ENCODE measurements at places on chromosomes 12 and 14.

- no peak for DNase-seq
These were observed 31.6 kb downstream of the FAM222A start for GRCh38 chr12:109744986-109745942.

DNA sequence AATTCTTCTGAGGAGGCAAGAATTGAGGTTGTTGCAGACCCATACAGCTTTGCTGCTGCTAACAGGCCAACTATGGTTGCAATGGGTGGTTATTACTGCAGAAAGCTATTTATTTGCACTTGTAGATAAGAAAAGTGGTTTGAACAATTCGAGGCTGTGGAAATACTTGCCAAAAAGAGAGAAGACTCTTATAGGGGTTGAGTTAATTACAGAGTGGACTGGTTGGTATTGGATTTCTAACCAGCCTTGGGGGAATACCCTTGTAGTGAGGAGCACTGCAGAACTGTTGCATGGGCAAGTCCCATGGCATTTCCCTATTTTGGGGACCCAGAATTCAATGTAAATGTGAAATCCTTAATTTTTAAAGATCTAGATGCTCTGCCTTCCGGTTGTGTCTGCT is 120.5 kb downstream of the KCNMB4 start:
- DNase-seq: no peak

DNA sequence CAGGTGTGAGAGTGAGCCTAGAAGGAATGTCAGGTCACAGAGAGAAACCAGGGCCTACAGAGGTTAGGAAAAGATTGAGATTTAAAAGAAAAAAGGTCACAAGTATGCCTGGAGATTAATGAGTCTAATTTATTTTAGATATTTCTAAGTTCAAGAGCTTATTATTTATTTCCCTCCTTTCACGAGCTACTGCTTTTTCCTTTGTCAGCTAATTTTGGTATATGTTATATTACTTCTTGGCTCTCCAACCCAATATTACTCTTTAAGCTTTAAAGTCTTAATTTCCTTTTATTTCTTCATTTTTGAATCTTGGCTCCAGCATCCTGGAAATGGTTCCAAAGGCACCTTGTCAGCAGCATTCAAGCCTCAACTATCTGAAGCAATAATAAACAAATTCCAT is 109.5 kb upstream of the MIS18BP1 start:
- DNase-seq: no peak

DNA sequence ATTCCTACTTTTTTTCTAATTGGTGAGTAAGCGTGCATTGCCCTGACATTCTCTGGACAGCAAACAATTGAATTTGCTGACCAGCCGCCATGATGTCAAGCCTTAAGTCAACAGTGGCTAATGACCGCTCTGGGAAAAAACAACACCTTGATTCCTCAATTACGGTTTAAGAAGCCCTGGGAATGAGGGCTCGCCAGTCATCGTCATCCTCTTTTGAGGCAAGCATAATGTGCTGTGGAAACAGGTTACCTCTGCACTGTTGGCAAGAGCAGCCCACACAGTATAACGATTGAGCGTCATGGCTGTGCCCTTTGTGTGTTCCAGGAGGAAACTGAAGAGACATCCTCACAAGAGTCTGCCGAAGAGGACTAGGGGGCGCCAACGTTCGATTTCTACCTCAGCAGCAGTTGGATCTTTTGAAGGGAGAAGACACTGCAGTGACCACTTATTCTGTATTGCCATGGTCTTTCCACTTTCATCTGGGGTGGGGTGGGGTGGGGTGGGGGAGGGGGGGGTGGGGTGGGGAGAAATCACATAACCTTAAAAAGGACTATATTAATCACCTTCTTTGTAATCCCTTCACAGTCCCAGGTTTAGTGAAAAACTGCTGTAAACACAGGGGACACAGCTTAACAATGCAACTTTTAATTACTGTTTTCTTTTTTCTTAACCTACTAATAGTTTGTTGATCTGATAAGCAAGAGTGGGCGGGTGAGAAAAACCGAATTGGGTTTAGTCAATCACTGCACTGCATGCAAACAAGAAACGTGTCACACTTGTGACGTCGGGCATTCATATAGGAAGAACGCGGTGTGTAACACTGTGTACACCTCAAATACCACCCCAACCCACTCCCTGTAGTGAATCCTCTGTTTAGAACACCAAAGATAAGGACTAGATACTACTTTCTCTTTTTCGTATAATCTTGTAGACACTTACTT is 138.9 kb downstream of the HMGA2 start:
- no peak for DNase-seq

- DNase-seq: no peak
These were observed 56.3 kb downstream of the SPPL3 start for GRCh38 chr12:120847814-120848213.

All from coronary artery (tissue), 2 donors.